ENCODE measurements at places on chromosomes 1 and 21.

DNA sequence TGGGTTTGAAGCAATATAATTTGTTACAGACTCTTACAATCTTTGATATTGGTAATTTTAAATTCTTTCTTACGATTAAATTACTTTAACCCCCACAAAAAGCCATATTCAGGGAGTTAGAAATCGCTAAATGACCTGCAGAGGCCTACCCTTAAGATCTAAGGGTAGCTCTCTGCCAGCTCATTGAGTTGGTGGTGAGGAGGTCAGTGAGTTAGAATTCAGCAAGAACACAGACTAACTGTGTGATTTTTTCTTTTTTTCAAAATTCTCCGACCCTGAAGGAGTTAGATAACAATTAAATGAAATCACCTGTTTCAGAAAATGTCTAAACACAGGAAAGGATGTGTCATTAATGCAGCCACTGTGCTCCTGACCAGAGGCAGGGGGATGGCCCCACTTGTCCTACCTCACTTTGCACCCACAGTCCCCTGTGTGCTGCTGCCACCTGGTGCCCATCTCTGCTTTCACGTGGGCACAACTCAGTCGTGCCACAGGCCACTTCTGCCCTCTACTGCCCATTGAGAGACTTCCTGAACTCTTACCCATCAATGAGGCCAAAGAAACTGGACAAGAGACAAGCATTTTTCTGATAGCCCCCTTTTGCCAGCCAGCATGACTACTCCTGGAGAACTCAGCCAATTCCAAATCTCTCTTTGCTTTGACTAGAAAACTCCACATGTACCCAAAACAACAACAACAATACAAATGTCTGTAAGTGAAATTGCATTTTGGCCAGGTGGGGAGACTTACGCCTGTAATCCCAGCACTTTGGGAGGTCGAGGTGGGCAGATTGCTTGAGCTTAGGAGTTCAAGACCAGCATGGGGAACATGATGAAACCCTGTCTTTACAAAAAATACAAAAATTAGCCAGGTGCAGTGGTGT lies 8.4 kb downstream of the CFAP45 start:
- DNase-seq = peak; percentile 67

- DNase-seq = no peak
Measured at GRCh38 chr1:228147768-228148167, 2.0 kb upstream of the GJC2 start.

DNA sequence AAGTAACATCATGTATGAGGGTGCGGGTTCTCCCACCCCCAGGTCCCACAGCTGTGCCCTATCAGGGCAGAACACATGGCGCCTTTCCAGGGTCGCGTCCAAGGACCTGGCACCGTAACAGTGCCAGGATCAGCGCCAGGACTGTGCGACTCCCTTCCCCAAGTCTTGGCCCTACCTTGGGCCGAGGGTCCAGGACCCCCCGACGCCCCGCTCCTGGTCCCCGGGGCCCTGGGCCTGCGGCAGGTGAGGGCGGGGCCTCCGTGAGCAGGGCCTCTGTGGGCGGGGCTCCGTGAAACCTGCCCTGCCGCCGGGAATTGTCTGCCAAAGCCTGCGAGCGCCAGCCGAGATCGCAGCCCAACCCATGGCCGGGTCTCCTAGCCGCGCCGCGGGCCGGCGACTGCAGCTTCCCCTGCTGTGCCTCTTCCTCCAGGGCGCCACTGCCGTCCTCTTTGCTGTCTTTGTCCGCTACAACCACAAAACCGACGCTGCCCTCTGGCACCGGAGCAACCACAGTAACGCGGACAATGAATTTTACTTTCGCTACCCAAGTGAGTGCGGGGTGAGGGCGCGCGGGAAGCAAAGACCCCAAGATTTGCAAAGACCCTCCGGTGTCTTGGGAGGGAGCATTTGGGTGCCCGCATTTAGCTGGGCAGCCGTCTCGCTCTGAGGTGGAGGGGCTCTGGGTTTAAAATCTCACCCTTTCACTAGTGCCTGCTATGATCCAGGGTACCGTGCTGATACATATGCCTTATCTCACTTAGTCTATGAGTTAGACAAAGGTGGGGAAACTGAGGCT lies at the start of gene RHBG:
Gene RHBG, plus strand, starts transcription at position 323 of the 796 bp plus-strand sequence. Its CDS starts 39 bp downstream, at position 362.
- DNase-seq = no peak

DNA sequence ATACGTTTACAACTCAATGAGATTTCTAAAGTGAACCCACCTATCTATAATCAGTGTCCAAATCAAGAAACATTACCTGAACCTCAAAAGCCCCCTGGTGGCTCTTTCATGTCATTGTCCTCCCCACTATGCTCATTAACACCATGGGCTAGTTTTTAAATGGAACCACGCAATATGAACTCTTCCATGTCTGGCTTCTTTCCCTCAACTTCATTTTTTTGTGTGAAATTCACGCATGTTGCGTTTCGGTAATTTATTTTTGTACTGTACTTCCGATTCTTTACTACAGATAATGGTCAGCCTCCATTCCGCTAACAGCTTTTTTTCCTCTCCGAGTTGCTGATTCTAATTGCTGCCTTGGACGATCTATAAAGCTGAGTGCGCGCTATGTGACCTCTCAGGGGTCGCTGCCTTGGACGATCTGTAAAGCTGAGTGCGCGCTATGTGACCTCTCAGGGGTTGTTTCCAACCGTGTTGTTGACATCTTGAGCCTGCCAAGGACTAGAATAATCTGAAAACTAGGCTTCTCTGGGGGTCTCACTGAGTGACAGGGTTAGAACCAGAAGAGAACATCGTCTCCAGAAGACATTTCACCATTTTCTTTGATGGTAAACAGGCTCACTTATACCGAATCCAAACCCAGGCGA lies 1.1 kb upstream of the CACYBP start:
- DNase-seq = peak; percentile 76

- DNase-seq = no peak
Measured at GRCh38 chr1:240149484-240150094, 57.9 kb downstream of the FMN2 start.

GRCh38 chr1:187631984-187632383 lies 803.2 kb downstream of the PLA2G4A start:
- no peak for DNase-seq

DNA sequence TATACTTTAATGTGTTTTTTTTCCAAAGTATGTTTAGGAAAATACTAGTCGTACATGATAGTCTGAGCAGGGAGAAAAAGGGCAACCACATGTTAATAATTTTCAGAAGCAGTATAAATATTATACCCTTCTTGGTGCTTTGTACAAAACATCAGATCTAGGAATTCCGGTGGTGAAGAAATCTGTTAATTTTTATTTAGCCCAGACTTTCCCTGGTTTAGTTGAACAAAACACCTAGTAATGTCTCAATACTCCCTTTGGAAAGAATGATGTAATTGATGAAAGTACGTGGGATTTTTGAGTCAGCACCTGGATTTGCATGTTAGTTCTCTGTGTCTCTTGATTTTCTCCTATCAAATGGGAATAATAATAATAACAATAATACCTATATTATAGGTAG lies 38.4 kb upstream of the KCNK2 start:
- no peak for DNase-seq

DNA sequence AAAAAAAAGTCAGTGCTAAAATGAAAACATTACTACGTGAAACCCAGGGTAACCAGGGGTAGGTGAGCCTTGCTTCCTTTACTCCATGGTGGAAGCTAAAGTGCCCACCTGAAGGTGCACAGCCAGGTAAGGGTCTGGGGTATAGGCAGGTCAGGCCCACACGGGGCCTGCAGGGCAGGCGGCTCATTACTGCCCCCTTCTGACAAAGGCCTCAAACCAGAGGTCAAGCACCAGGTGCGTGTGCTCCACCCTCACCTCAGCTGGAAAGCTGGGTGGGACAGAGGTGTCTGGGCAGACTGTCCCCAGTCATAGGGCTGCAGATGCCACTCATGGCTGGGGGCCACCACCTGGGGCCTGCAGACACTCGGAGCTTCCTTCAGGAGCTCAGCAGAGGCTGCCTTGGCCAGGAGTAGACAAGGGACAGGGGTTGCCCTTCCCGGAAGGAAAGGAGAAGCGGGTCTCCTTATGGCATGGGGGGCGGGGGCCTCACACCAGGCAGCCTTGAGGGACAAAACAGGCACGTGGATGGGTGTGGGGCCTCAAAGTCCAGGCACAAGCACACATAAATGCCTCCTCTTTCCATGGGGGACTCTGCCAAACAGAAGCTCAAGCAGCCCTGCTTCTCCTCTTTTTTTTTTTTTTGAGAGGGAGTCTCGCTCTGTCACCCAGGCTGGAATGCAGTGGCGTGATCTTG lies 36.2 kb downstream of the ACOT7 start:
- DNase-seq = no peak

- DNase-seq = no peak
Measured at GRCh38 chr1:24827379-24828135, 82.3 kb downstream of the CLIC4 start.

DNA sequence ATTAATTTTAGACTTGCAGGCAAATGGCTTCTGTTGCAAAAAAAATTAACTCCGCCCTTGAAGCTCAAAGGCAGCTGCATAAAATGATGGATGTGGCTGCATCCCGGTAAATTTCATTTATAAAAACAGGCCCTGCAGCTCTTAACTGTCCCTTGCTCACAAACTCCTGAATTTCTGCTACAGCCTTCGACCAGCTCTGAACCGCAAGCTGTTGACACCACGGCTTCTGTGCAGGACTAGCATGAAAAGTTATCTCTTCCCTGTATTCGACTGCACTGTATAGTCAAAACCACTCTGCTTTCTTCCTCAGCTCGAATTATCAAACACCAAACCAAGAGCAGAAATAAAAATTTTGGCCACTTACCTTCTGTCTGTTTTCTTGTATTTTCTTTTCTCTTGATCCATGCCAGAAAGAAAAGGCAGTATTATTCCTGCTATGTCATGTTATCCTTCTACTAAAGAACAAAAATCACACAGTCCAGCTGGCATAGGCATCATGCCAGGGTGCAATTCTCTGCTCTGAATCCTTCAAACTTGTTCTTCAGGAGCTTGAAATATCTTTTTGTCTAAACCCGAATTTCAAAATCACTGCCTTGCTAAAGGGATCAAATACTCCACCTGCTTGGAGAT lies 195.5 kb upstream of the NCAM2 start:
- DNase-seq = no peak

- DNase-seq = no peak
Measured at GRCh38 chr1:53799141-53799540, 39.0 kb downstream of the NDC1 start.

GRCh38 chr1:32592943-32593342 lies 53.7 kb downstream of the ZBTB8A start:
- DNase-seq = no peak

DNA sequence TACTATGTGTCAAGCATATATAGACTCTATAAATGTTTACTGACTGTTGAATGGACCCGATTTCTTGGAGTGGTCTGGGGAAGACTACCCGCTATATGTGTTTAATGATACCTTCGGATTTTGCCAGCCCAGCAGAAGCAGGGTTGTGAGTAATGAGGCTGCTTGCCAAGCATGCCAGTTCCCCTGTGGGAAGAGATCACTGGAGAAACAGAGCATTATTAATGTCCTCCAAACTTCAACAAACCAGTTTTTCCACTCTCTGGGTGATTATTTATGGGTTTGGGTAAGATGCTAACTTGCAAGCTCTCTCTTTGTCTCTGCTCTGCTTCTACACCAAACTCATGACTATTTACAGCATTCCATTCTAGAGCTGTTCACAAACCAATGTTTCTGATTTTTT lies 25.1 kb upstream of the PHGDH start:
- no peak for DNase-seq

DNA sequence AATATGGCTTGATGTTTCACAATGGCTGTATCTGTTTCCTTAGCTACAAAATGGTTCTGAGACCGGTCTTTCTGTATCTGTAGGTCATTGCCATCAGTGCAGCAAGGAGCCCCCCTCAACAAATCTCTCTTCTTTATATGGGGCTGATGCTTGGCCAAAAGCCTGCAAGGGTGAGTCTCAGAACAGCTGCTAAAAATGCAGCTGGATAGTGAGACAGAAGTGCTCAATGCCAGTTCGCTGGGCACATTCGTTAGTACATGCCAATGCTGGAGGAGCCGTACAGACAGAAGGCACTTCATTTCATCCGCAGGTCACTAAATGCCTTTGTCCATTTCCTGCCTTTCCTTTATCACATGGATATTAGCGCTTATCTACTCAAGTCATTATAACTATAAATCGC lies 67.3 kb downstream of the RUNX1 start:
- no peak for DNase-seq

- DNase-seq = no peak
Measured at GRCh38 chr1:204036882-204037655, 35.8 kb upstream of the SOX13 start.

DNA sequence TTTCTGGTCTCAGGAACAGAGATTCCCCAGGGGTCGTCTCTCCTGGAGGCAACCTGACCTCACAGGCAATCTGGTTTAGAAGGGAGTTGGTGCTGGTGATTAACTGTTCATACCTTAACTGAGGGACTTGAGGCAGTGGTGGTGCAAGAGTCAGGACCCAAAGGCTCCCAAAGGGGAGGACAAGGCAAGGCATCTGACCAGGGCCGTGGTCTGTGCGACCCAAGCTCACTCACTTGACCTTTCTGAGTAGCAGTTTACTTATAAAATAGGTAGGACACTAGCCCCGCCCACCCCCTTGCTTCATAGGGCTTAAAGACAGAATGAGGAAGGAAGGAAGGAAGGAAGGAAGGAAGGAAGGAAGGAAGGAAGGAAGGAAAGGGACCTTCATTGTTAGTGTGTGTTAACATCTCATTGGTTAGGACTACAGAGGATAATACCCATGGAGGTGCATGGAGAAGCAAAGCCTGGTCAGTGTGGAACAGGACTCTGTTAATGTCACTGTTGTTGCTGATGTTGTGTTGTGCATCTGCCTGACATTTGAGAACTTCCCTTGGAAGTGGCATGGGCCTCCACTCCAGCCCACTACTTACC lies 4.6 kb upstream of the KCNA2 start:
- no peak for DNase-seq

GRCh38 chr1:172815740-172816139 lies 156.8 kb downstream of the FASLG start:
- DNase-seq = no peak

DNA sequence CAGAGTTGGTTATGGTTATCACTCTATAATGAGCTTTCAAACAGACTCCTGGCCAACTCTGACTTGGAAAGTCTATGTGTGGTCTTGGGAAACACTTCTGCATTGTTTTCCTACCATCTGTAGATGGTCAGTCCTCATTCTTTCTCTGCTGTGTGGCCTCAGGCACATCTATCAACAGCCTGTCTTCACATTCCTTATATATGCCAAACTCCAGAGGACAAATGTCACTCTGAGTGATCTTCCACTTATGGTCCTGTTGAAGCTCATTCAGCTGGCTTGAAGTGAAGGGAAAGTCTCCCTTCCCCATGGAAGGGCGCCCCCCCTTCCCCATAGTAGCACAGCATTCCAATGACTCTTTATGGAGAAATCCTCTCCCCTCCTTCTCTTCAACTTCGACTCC lies 58.7 kb downstream of the VANGL2 start:
- no peak for DNase-seq

GRCh38 chr1:108521990-108522393 lies 37.9 kb upstream of the EEIG2 start:
- DNase-seq = no peak

GRCh38 chr1:80066060-80066459 lies 1059.5 kb upstream of the ADGRL4 start:
- DNase-seq = no peak

GRCh38 chr1:200774735-200775444 lies 36.2 kb downstream of the CAMSAP2 start:
- no peak for DNase-seq

Data from CD4-positive, CD25-positive, alpha-beta regulatory T cell (primary cell).